ENCODE measurements at places on chromosomes 7 and 10.

DNA sequence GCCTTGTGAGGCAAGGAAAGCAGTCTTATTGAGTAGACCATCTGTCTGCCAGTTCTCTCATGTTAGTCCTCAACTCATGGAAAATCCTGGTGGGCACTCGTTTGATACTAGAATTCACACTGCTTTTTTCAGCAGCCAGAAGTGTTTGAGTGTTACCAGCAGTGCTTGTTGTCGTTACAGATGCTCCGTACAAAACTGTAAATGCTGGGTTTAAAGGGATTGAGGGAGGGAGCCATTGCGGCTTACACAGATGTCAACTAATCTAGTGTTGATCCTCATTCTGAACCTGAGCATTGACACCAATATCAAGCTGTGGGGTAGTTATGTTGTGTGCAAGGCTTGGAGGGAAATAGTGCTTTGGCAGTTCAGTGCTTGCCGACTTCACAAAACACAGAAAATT lies 348.6 kb downstream of the AUTS2 start:
- DNase-seq = no peak

GRCh38 chr10:23099816-23100215 lies 4.4 kb downstream of the MSRB2 start:
- DNase-seq = no peak

DNA sequence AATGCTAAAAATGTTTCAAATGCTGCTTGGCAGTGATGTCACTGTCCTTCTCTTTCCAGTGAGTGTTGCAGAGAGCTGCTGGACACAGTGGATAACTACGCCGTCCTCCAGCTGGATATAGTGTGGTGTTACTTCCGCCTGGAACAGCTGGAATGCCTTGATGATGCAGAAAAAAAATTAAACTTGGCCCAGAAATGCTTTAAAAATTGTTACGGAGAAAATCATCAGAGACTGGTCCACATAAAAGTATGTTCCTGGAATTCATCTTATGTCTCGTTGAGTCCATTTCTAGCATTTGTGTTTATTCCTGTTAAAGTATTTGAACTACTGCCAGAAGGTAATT lies 25.2 kb downstream of the NUB1 start:
- no peak for DNase-seq

DNA sequence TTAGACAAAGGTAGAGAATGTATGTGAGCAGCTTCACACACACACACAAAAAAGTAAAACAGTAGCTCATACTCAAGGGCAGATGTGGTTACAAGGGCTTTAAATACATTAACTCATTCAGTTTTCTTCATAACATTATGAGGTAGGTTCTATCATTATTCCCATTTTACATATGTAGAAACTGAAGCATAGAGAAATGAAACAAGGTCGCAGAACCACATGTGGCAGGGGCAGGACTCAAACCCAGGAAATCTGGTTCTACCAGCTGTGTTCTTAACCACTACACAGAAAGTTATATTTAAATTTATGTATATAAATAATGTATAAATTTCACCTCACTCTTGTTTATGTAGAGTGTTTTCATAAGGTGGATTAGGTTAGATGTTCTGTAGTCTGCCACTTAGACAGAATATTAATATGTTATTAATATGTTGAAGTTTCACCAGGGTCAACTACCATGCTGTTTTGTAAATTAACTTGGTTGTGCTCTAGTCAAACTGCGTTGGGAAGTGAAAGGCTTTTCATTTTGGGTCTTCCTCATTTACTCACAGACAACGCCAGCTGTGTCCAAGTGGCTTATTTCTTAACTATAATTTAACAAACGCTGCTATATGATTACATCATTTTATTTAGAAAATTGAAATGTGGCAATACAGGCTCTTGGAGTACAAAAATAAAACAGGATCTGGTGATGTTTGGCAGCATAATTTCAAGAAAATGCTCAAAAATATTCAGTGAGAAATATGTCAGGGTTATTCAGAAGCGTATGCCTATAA lies 138.4 kb downstream of the MDFIC start:
- DNase-seq = no peak

GRCh38 chr10:91709394-91709798 lies 76.5 kb upstream of the PPP1R3C start:
- no peak for DNase-seq

DNA sequence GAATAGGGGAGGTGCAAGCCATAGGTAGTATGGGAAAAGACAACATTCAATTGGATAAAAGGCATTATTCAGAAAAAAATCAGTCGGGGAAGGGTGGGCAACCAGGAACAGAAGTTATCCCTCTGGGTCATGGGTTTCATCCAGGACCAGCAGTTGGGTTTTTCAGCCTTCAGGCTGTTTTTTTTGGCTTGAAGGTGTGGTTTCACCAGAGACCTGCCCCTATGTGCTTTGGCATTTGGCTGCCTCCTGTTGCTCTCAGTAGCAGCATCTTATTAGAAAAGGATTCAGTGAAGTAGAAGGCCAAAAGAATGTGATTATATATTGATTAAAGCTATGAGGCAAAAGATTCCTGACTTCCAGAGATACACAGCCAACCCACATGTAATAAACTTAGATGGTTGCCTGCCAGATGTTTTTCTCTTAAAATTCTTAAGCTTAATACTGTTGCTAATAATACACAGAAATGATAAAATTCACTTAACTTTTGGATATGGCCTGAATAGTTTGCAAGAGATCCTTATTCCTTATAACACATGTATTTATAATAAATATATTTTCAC lies 251.7 kb upstream of the CSTF2T start:
- no peak for DNase-seq

DNA sequence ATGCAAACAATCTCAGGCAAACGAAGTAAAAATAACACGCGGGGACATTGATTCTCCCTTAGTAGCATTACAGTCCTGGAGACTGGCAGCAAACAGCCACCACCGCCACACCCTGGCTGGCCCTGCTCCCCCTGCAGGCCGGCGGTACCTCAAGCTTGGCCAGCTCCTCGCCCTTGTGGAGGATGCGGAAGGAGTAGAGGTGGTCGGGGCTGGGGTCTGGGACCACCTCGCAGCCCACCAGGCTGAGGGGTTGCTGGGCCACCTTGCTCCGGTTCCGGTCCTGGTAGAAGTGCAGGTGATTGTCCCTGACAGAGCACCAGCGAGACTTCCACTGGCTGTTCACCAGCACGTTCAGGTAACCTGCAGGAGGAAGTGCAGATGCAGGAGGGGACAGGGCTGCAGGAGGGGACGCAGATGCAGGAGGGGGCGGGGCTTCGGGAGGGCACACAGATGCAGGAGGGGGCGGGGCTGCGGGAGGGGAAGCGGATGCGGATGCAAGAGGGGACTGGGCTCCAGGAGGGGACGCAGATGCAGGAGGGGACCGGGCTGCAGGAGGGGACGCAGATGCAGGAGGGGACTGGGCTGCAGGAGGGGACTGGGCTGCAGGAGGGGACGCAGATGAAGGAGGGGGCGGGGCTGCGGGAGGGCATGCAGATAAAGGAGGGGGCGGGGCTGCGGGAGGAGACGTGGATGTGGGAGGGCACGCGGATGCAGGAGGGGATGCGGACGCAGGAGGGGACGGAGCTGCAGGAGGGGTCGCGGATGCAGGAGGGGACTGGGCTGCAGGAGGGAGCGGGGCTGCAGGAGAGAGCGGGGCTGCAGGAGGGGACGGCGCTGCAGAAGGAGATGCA lies 65.7 kb downstream of the VWA2 start:
- peak; percentile 52 for DNase-seq

DNA sequence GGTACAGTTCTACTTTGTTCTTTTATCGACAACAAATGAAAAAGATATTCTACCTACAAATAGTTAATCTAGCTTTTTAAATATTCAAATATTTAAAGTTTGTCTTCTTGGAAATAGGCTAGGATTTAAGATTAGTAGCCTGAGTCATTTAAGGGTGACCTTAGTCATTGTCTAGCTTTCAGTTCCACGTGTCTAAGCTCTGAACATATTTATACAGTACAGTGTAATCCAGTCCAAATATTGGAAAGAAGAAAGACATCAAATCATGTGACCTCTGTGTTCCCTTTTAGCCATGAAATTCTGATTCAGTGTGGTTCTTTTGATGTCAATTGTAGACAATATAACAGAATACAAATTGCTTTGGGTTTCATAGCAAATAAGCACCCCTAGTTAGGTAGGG lies 121.1 kb downstream of the MALRD1 start:
- no peak for DNase-seq

DNA sequence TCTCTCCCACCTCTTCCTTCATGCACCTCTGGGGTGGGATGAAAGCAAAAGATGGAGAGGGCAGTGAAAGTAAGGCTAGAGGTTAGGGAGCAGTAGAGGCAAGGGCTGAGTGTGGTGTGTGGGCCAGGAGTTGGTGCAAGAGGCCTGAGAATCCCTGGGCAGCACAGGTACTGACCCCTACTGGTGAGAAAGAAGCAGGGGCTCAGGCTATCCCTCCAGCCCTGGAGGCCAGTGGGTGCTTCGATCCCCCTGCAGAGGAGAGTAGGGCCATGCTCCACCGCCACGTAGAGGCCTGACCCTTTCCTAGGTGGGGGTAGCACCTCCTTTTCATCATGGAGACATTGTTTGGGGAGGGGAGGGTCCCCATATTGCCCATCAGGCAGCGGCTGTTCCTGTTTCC lies 9.8 kb downstream of the CDHR1 start:
- no peak for DNase-seq

GRCh38 chr10:44897049-44897448 lies 14.1 kb upstream of the TMEM72 start:
- DNase-seq = no peak

GRCh38 chr10:95873651-95874050 lies 34.1 kb upstream of the CC2D2B start:
- DNase-seq = no peak

GRCh38 chr7:106317971-106318370 lies 33.2 kb upstream of the NAMPT start:
- DNase-seq = no peak

DNA sequence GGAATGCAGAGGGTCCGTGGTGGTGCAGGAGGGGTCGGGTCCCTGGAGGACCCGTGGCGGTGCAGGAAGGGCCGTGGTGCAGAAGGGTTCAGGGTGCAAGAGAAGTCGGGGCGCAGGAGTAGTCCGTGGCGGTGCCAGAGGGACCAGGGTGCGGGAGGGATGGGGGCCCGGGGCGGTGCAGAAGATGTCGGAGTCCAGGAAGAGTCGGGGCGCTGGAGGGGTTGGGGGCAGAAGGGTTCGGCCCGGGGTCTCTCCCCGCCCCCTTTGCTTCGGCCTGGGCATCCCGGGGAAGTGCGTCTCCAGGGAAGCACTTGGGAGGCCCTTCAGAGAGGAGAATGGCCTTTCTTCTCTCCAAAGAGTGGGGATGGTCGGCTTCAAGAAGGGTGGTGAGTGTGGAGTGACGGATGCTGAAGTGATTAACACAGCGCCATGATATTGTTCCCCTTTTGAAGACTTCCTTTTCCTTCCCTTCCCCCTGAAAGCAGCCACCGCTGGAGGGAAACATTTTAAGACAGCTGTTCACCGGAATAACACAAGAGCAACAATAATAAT lies 997 bp downstream of the WDR37 start:
- no peak for DNase-seq

- no peak for DNase-seq
These were observed 74.6 kb downstream of the ATRNL1 start for GRCh38 chr10:115167751-115168150.

GRCh38 chr7:76031964-76032363 lies 15.8 kb downstream of the STYXL1 start:
- no peak for DNase-seq

- DNase-seq = no peak
These were observed 48.3 kb downstream of the EBF3 start for GRCh38 chr10:129915526-129916378.

GRCh38 chr7:24301703-24302102 lies 17.7 kb downstream of the NPY start:
- DNase-seq = no peak

GRCh38 chr10:8407501-8408021 lies 353.1 kb downstream of the GATA3 start:
- no peak for DNase-seq

DNA sequence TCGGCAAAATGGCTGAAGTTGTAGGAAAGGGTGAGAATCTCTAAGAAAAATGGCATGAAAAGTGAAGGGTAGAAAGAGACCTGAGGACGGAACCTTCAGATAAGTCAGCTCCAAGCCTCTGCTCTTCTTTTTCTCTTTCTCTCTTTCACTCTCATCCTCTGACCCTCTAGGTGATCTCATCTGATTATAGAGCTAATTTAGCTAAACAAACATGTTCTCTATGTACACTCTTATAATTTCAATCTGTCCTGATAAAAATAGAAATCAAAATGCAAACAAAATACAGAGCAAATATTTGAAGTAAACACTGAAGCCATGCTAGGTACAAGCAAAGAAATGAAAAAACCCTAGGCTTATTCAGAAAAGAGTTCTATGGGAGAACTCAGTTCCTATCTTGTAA lies 14.4 kb upstream of the CUBN start:
- no peak for DNase-seq

- DNase-seq = no peak
These were observed 89.3 kb upstream of the MACROH2A2 start for GRCh38 chr10:69963178-69963834.

DNA sequence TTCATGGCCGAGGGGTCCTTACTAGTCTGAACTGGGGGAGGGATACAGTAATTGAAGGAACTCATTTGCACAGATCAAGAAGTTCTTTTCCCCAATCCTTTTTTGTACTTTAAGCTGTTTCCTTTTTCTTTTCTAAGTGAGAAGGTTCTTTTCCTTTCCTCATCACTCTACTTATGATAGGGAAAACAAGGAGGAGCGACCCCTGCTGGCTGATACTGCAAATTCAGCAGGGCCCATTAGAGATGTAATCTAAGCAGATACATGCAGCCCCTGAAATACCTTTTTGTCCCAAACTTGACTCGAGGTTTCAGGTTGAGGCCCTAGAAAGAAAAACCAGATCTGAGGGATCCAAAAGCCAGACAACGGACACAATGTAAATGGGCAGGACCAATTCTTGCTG lies 305.5 kb downstream of the DNAJB9 start:
- no peak for DNase-seq

DNA sequence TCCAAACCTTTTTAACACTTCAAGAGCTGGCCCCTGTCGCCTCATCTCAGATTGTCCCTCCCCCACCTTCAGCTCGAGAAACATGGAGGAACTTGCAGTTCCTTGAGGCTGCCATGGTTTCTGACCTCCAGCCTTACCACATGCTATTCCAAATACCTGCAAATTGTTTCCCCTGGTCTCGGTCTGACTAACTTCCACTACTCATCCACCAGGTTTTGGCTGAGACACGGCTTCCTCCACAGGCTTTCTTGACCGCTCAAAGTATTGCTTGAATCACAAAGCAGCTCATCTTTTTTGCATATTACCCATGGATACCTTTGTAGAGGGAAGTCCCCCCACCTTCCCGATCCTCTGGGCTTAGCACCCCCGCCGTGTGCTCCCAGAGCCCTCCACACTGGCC lies 5.2 kb upstream of the SAMD8 start:
- no peak for DNase-seq

Data from T-helper 9 cell (primary cell).